ENCODE measurements at places on chromosomes 11 and 22.

GRCh38 chr11:9362393-9362863 lies 22.0 kb upstream of the IPO7 start:
- no peak for DNase-seq

- DNase-seq: peak; percentile 96
Measured at GRCh38 chr11:64284048-64284961, at the start of gene BAD. Gene BAD, minus strand, starts transcription at chr11:64284665. Its CDS starts 297 bp downstream, at chr11:64284368.

DNA sequence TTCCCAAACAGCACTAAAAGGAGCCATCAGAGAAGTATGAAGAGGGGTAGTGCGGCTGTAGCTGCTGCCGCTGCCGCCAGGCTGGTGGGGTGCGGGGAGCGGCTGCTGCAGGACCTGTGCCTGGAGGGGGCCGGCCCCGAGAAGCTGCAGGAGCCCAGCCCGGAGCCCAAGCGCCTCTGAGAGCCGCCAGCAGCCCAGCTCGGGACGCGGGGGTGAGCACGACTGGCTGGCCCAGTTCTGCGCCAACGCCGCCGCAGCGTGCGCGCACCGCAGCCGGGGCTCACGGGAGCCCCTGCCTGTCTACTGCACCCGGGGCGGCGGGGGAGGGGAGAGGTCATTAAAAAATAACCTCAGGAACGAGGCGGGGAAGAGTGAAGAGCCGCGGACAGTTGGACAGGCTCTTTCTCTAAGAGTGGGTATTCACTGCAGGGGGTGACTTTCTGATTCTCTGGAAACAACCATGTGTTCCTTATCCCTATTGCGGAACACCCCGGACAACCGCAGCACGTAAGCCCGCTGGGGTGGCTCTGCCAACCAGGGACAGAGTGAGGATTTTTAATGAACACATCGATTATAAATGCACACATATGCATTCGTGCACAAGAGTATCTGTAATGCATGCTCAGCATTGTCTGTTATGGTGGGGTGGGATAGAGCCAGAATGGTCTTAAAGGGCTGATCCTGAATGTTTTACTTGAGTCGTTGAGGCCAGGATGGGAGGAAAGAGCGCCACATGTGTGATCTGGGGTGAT lies 453 bp downstream of the GAS2 start:
- DNase-seq: no peak

GRCh38 chr11:73520353-73521061 lies 77.4 kb downstream of the FAM168A start:
- no peak for DNase-seq

GRCh38 chr11:58465690-58466089 lies 23.7 kb upstream of the OR5B12 start:
- no peak for DNase-seq

DNA sequence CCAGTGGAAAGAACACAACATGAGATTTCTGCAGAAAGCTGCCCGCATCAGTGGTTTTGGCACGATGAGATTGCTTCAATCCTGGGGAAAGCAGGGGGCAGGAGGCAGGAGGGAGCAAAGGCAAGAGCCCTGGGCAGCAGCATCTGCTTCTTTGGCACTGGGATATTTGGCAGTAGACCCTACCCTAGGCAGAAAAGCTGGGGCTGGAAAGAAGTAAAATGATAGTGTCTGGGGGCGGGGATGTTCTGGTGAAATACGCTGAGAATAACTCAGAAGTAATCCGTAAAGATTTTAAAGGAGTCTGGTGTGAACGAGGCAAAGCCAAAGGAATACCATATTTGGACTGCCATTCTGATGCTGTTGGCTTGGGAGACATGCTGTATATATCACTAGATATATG lies 62.0 kb downstream of the FAM76B start:
- no peak for DNase-seq

DNA sequence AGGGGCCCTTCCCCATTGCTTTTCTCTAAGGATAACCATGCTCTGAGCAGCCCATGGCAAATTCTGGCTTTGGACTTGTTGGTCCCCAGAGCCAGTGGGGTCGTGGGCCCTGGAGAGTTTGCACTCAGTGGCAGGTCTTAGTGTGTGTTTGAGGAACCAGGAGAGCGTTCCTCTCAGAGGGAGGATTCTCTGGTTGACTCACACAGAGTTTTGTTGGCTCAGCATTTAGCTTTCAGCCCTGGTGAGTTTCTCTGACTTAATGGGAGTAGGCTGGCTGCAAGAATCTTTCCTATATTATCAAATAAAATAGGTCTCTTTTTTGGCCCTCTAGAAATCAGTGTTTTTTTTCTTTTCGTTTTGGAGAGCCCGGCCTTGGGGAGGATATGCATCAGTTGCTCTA lies 20.9 kb downstream of the ST14 start:
- no peak for DNase-seq

- DNase-seq: no peak
Measured at GRCh38 chr22:35102663-35103062, 36.7 kb downstream of the ISX start.

DNA sequence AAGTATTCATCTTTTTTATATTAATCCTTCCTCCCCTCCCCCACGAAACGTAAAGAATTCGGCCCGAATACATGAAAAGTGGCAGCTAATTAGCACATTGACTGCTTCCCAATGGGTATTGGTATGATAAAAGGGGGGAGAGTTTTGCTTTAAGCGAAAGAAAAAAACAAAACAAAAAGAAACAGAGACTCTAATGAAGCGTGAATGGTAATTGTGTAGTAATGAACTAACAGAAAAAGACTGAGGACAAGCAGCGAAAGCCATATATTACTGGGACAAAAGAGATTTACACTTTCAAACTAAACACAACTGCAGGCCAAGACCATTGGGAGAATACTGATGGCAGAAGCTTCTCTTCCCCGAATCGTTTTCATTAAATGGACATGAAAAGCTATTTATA lies 2.5 kb downstream of the DBX1 start:
- DNase-seq: no peak

DNA sequence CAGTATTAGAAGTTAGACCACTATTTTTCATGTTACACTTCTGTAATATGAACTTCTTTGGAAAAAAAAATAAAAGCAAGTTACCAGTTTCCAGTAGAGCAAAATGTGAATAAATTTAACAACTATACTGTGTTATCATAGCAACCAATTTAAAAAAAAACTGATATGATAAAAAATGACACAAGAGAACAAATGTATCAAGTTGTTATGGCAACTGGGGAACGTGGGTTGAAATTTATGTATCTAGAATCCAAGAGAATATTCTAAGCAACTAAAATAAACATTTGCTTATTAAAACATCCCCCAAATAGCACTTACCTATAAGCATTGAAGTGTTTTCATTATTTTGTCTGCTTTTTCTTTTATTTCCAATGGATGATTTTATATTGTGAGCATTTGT lies 442.4 kb downstream of the DLG2 start:
- no peak for DNase-seq

DNA sequence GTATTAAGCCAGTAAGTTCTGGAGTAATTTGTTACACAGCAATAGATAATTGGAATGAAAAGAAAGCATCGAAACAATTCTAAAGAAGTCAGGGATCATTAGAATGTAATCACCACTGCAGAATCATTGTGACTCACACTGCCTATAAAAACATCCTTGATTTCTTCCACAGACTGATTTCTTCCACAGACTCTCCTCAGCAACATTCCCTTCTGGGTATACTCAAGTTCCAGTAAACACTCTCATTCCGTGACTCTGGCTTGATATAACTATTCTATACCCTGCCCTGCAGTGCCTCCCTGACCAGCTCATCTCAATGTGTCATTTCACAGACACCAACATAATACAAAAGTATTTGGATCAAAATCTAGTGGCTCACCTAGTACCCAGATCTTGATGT lies 120.5 kb downstream of the BBOX1 start:
- no peak for DNase-seq

DNA sequence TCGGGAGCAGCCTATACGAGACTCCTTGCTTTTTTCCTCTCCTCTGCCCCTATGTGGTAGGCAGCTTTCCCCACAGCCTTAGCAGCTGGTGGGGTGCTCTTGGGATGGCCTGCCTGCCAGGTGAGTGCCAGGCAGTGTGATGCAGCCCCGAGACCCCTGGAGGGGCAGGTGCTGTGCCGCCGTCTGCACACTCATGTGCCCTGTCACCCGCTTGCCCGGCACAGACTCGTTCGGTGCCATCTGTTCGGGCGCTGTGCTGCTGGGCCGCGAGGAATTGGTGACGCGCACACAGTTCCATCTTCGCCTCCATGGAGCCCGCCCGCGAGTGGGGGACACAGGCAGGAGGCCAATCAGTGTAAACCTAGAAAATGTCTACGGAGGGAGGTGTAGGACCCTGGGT lies 15.1 kb downstream of the TRMU start:
- DNase-seq: no peak

DNA sequence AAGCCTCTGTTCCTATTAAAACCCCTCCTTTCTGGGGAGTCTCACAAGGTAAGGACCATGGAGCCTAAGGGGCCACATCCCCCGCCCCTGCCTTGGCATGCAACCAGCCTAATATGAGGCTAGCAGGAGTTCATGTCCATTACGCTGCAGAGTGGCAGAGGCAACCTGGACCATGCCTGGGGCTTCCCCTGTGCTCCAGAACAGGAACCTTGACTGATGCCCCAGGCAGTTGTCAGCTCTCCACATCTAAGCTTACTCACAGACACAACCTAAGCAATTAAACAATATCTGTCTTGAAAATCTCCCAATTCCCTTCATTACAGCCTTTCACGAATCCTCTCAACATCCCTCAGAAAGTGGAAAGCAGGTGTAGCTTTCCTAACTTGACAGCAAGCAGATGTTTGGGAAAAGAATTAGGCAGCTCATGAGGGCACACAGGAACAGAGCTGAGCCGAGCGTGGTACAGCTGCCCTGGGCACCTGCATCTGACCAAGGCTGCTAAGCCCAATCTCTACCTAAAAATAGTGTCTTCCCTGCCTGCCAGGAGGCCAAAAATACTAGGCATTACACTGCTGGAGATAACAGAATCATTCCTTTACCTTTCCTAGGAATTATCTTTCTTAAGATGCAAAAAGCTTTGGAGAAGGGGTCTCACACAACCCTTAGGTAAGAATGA lies 20.8 kb downstream of the C11orf71 start:
- no peak for DNase-seq

GRCh38 chr11:125388611-125389010 lies 107.5 kb downstream of the FEZ1 start:
- DNase-seq: no peak

DNA sequence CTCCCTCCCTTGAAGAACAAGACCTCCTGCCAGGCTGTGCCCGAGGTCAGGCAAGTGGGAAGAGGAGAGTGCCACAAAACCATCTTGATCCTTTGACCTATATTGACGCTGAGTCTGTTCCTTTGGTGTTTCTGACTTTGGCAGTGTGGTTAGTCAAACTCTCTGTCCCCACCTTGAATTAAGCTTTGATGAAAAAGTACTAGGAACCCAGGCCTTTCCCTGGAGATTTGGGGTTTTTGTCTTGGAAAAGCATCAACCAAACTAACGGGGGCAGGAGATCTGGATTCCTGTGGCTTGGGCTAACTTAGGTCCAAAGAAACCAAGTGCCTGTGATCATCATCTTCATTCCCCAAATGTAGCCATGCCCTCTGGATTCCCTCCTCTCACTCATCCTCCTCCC lies 40.4 kb downstream of the ARFGAP2 start:
- DNase-seq: no peak

DNA sequence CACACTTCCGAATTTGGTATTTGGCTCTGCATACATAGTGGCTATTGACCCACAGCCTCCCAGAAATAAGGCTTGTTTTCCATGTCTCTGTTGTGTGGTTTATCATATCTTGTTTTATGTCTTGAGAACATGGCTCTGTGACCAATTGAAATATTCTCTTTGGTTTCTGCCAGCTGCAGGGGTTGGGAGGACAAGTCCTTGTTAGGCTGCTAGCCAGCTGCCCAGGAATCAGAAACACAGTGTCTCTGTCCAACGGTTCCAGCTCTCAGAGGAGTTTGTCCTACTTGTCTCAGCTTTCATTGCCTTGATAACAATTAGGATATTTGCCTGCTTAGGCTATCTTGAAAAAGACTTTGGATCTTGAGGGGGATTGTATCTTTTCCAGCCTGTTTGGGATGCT lies 6.0 kb upstream of the SLC7A4 start:
- no peak for DNase-seq

DNA sequence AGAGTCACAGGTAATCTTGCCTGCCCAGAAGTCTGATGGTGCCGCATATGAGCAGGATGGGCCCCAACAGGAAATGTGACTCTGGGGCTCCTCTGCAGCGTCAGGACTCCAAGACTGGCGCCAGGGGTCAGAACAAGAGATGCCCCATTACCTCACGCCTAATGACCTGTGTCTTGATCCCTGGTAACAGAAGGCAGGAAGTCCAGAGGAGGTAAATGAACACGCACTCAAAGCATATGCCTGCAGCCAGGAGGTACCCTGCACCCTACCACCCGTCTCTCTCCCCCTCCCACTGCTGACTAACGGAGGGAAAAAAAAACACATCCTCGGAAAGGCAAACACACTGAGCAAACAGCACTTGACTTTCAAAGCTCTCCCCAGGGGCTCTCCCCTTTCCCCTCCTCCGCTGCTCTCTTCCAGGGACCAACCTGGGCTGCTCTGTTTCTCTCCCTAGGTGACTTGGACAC lies 37.3 kb downstream of the ABCC8 start:
- no peak for DNase-seq

DNA sequence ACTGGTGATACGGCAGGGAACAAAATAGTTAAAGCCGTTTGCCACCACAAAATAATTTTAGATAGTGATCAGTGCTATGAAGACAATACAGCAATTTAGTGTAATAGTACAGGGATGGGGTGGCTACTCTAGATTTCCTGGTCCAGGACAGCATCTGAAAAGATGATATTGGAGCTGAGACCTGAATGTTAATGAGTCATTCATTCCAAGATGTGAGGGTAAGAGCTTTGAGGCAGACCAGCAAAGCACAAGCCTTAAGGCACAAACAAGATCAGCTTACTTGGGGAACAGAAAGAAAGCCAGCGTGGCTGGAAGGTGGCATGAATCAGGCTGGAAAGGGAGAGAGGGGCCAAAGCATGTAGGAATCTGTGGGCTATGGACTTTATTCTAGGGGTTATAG lies 132.3 kb downstream of the TRIM44 start:
- DNase-seq: peak; percentile 69

- no peak for DNase-seq
Measured at GRCh38 chr11:65432686-65433582, 10.3 kb downstream of the NEAT1 start.

DNA sequence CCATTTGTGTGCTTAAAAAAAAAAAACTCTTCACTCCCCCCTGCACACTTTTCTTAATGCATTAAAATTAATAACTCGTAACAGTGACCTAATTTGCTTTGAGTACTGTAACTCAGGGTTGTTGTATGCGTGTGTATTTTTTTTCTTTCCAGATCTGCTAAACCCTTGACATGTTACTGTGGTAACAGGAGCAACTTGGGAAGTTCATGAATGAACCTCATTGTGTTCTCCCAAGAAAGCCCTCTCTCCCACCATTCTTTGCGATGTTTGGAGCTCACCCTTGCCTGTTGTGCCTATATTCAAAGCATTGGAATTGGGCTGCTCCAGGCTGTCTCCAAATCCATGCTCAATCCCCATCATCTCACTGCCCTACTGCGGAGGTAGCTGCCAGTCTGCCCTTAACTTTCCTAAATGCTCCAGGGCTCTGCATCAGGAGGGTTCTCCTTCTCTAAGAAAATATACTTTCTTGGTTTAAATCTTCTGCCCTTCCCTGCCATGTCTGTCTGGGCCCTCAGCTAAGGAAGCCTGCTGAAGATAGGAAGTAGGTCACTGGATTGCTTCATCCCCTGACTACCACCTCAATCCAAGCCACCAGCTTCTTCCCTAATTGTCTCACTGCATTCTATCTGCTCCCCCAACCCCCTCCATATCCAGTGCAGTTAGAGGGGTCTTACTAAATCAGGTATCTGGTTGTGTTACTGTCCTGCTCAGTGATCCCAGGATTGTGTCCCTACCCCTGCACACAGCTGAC lies 70.3 kb downstream of the KIRREL3 start:
- no peak for DNase-seq

All from HTR-8/SVneo (cell line).